ENCODE measurements at places on chromosomes 2 and 18.

DNA sequence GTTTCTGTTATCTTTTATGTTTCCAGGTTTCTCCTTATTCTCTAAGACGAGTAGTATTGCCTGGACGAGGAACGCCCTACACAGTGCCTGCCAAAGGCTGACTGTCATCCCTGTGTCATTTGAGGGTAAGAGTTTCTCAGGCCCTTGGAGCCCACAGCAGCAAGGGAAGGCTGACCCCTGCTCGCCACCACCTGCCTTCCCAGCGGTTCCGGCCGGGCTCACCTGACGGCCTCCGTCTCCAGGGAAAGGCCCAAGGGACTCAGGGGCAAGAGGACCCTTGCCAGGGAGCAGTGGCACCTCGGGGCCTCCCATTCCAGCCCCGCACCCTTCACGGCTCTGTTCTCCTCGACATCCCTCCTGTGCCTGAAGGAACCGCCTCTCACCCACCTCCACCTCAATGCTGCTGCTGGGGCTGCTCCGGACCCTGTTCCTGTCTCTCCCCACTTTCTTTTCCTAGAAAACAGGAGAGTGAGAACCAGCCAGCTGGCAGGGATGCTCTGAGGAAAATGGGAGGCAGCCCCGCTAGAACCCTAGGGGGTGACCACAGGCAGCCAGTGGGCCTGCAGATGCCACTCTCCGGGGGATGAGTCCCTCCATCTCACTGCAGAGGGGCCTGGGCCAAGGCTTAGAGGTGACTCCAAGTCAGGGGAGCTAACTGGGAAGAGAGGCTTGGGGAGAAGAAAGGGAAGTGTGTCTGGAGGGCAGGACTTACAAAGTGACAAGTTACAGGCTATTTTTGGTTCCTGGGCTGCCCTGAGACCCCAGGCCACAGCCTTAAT, 1.9 kb downstream of the LIMS2 start:
- no peak for DNase-seq

DNA sequence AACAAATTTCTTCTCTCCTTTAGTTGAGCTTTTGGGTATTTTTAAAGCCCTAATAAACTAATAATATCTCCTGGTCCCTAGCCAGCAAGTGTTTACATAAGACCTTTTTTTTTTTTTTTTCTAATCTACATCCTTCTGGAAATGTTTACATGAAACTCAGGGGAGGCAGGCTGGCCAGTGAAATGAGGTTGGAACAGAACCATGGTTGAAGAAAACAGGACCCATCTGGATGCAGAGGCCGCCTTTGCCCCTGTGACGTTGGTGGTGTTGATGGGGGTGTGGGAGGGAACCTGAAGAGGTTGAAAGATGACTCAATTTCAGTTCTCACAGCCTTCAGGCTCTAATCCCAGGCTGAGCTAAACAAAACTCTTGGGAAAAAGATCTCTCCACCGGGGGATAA, 118.5 kb downstream of the NRP2 start:
- DNase-seq = no peak

- no peak for DNase-seq
Measured at GRCh38 chr2:79487399-79487798, 25.5 kb upstream of the CTNNA2 start.

GRCh38 chr2:232761301-232761907, 15.0 kb downstream of the KCNJ13 start:
- DNase-seq = peak; percentile 71

GRCh38 chr2:151887164-151887563, 58.9 kb upstream of the ARL5A start:
- DNase-seq = no peak

- no peak for DNase-seq
Measured at GRCh38 chr2:132936261-132936660, 266.3 kb upstream of the LYPD1 start.

DNA sequence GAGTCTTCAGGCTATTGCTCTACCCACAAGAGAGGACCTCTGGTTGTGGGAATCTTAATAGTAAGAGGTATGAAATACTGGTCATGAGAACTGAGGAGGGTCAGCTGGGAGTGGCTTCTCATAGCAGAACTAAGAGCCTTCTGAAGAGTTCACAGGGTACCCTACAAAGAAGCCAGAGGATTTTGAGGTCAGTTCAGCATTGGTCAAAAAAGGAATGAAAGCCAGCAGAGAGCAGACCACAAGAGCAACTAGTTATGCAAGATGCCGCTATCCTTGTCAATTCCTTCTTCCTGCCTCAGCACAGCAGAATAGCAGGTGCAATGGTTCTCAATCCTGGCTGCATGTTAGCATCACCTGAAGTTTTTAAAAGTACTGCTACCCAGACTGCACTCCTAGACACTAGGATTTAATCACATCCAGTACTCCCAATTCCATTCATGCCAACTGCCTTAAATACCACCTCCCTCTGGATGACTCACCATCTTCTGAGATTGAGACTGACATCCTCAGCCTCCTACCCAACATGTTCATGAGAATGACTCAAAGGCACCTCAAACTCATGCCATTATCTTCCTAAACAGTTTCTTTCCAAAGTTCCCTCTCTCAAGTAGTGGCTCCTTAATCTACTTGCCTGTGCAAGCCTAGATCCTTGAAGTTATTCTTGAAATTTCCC, 81.0 kb upstream of the RBMS1 start:
- peak; percentile 44 for DNase-seq

GRCh38 chr2:15061268-15061667, 428.8 kb downstream of the LRATD1 start:
- no peak for DNase-seq

- DNase-seq = no peak
Measured at GRCh38 chr2:1233281-1233680, 180.0 kb upstream of the TPO start.
